ENCODE measurements at places on chromosomes 4 and X. TPM values are rescaled to one million over a fixed set of nuclear protein-coding genes. Genes with fewer than 3 reads are reported as not detected.

Gene NRK
- 0.22 TPM for total RNA-seq

Gene MSX1
- total RNA-seq, result 12.1 TPM

Gene LRIT3
- total RNA-seq, result 0.17 TPM

Gene PDGFC
- total RNA-seq, result 29.0 TPM

Gene GAB3
- 16.2 TPM for total RNA-seq

Gene TMA16
- 24.1 TPM for total RNA-seq

Gene ALPK1
- total RNA-seq, result 25.8 TPM

Gene XG
- 11.3 TPM for total RNA-seq

Gene FAM114A1
- total RNA-seq, result 87.4 TPM

Gene GLRB
- 5.3 TPM for total RNA-seq

Gene NXF2B
- not detected for total RNA-seq

Gene QRFPR
- 0.44 TPM for total RNA-seq

Gene LDB2
- 122 TPM for total RNA-seq

Gene SOD3
- 86.4 TPM for total RNA-seq

Gene ITM2A
- total RNA-seq, result 46.6 TPM

Gene HSD17B13
- total RNA-seq, result 5.5 TPM

Gene CRMP1
- total RNA-seq, result not detected

Gene HEPH
- 1.9 TPM for total RNA-seq

Gene UGT2A1
- total RNA-seq, result not detected

Gene STPG2
- total RNA-seq, result not detected

Gene INPP4B
- total RNA-seq, result 26.7 TPM

Gene NR3C2
- total RNA-seq, result 17.0 TPM

Gene ARHGAP6
- total RNA-seq, result 20.7 TPM

Gene GPC4
- total RNA-seq, result 15.0 TPM

Gene ZDHHC15
- 0.75 TPM for total RNA-seq

Gene FDCSP
- not detected for total RNA-seq

Gene GNRHR
- not detected for total RNA-seq

Gene VCX3A
- not detected for total RNA-seq

Gene CLIC2
- 26.2 TPM for total RNA-seq

Gene FHIP1A
- total RNA-seq, result 0.34 TPM

Gene CTSO
- 17.6 TPM for total RNA-seq

Gene PLP1
- total RNA-seq, result 0.98 TPM

Gene QDPR
- total RNA-seq, result 13.9 TPM

Gene PNMA6F
- not detected for total RNA-seq

Gene XAGE1A
- not detected for total RNA-seq

Gene TMEM192
- total RNA-seq, result 30.8 TPM

Gene NWD2
- total RNA-seq, result 2.1 TPM

Gene CCNG2
- total RNA-seq, result 86.1 TPM

Gene FHDC1
- total RNA-seq, result 0.49 TPM

Gene NUDT11
- total RNA-seq, result 2.7 TPM

Gene COX7B2
- total RNA-seq, result not detected

Gene POLA1
- 10.5 TPM for total RNA-seq

Gene CLTRN
- 0.49 TPM for total RNA-seq

Gene AMBN
- not detected for total RNA-seq

Gene DTHD1
- total RNA-seq, result 0.68 TPM

Gene SETD7
- total RNA-seq, result 86.5 TPM

Gene EFHC2
- total RNA-seq, result not detected
